ENCODE measurements at places on chromosomes 2 and 18.
A peak's percentile ranks its signal among the peaks of the same experiment; 100 is the strongest.

GRCh38 chr2:26846334-26847306 is 1.3 kb upstream of the DPYSL5 start:
- DNase-seq: peak; percentile 85

- no peak for DNase-seq
Observed at GRCh38 chr18:61856678-61857077, 36.1 kb downstream of the RNF152 start.

DNA sequence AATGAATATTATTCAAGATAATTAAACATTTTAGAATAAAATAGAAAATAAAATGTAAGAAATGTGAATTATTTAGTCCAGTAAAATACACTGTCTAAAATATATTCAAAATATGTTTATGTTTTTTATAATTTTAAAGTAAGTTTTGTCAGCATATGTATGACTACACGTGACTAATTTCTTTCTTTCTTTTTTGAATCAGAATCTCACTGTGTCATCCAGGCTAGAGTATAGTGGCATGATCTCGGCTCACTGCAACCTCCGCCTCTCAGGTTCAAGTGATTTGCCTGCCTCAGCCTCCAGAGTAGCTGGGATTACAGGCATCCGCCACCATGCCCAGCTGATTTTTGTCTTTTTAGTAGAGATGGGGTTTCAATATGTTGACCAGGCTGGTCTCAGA is 19.1 kb upstream of the INO80D start:
- no peak for DNase-seq

DNA sequence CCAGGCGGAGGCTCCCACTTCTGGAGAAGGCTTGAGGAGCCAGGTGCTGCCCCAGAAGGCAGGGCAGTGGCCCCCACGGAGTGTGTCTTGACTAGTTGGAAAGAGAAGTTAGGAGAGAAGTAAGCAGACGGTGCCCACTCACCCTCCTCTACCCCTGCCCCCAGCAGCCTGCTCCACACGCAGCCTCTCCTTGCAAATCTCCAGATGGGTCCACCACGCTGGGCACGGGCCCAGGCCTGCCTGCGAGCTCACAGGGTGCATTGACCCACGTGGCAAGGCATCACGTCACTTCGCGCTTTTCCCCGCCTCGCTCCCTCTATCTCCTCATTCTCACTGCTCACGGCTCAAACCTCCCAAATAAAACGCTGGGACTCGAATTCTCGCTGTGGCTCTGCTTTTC is 71.8 kb upstream of the RAB12 start:
- DNase-seq: no peak

- peak; percentile 76 for DNase-seq
Observed at GRCh38 chr2:106107509-106108131, 86.5 kb downstream of the UXS1 start.

- no peak for DNase-seq
Observed at GRCh38 chr2:46439582-46439981, 39.8 kb upstream of the TMEM247 start.

GRCh38 chr2:53202063-53202462 is 565.5 kb upstream of the CHAC2 start:
- no peak for DNase-seq

- DNase-seq: no peak
Observed at GRCh38 chr2:220181165-220181564, 553.7 kb downstream of the SLC4A3 start.

GRCh38 chr2:190970873-190971506 is 43.0 kb downstream of the STAT1 start:
- no peak for DNase-seq

DNA sequence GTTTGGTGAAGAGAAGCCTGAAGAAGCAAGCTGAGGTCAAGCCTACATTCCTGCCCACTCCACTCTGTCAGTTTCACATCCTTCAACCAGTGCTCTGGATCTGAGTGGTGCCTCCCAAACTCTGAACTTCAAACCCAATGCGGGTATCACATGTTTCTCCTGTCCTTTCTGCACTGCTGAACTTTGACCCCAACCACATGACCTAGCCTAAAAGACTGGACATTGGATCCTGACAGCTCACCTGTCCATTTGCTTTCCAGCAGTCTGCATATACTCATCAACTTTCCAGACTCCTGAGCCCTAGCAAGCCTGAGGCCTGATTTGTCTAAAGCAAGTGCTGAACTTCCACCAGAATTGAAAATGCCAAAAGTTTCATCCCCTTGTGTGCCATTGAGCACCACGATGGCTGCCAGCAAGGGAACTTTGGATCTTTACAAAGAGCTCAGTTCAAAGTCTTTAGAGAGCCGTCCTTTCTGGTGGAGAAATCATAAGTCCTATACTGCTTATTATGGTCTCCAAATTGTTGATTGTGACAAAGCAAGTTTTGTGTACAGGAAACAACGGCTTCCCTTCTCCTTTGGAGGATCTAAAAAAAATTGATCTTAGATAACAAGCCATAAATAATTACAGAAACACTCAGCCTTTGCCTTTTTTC is 37.6 kb upstream of the ITGA6 start:
- DNase-seq: no peak

DNA sequence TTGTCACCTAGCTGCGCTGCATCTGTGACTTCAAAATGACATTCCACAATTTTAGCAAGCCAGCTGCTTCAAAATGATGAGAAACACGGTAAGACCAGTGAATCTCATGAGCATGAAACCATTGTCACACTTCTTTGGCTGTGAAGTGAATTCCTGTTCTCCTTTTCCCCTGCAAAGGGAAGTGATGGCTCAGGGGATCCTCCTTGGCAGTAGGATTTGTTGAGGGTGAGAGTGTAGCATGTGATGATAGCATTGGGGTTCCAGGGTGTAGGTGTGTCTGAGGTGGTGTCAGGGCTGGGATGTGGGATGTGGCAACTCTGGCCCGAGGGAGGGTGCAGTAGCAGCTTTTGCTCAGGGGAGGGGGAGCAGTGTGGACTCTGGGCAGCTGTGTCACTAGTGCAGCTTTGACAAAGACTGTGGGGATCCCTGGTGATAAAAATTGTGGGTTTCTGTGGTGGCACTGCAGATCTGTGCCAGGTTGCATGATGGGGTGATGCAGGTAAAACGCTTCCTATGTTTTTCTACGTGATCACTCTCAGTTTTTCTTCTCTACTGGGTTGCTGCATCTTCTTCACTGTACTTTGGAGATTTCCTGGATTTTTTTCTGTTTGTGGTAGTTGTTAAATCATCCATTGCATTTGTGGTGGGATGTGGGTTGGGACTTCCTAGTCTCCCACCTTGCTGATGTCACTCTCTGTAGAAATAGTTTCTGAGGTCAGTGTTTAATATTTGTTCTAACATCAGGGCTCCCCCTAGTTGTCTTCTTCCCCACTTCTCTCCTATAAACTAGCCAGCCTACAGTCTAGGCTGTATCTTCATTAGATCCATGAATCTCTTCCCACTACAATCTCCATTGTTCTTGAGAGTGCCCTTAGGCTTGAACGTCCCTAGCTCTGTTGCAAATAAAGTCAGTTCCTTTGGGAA is 107.0 kb downstream of the ACTR3 start:
- DNase-seq: no peak

GRCh38 chr2:96254571-96254970 is 11.2 kb downstream of the TMEM127 start:
- DNase-seq: no peak

DNA sequence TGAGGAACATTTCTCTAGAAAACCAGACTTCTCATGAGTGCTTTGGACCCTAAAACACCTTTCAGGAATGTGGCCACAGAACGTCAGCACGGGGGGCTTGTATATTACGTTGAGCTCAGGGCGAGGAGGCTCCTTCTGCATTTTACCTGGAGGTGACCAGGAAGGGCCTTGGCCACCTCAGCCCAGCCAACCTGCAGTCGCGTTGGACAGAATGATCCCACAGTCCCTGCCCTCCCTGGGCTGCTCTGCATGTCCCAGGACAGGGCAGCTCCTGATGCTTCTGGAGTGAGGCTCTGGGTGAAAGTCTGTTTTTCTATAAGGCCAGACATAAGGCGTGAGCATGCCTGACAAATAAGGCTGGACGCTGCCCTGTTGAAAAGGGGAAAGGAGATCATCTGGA is 121.9 kb downstream of the NDUFA10 start:
- no peak for DNase-seq

DNA sequence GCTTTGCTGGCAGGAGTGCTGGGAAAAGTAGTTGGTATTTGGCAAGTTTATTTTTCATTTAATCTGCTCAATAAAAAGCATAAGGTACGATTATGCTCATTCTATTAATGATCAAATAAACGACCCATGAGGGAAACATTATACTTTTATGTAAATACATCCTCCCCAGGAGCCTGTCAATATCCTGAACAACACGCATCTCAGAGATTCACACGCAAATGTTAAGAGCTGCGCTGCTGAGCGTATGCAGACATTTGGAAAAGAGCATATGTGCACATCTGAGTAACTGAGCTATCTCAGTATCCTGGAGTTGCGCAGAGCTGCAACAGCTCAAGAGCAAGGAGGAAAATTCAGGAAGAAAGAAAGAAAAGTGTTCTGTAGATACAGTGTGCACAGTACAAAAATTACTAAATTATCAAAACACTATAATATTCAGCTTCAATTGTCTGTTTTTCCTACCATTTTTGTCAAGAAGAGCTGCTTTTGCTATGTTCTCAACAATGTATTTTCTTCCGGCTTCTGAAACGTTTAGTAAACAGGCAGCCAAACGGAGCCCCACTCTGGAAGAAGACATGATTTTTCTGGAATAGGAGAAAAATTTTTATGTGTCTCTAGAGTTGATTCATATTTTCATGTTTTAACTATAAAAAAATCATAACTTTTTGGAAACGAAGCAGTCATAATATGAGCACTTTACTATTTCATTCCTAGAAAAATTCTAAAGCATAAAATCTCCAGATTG is 2.4 kb downstream of the FTCDNL1 start:
- no peak for DNase-seq

- DNase-seq: peak; percentile 64
Observed at GRCh38 chr2:32553829-32554432, 73.9 kb upstream of the TTC27 start.

DNA sequence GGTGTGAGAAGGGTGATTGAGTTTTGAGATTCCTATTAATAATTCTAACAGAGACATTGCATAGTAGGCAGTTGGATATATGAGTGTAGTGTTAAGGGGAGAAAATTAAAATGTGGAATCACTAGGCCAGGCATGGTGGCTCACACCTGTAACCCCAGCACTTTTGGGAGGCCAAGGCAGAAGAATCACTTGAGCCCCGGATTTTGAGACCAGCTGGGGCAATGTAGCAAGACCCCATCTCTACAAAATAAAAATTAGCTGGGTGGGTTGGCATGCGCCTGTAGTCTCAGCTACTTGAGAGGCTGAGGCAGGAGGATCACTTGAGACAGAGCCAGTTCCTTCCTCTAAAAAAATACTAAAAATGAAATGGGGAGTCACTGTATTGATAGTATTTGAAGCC is 150.6 kb downstream of the MCFD2 start:
- DNase-seq: no peak

DNA sequence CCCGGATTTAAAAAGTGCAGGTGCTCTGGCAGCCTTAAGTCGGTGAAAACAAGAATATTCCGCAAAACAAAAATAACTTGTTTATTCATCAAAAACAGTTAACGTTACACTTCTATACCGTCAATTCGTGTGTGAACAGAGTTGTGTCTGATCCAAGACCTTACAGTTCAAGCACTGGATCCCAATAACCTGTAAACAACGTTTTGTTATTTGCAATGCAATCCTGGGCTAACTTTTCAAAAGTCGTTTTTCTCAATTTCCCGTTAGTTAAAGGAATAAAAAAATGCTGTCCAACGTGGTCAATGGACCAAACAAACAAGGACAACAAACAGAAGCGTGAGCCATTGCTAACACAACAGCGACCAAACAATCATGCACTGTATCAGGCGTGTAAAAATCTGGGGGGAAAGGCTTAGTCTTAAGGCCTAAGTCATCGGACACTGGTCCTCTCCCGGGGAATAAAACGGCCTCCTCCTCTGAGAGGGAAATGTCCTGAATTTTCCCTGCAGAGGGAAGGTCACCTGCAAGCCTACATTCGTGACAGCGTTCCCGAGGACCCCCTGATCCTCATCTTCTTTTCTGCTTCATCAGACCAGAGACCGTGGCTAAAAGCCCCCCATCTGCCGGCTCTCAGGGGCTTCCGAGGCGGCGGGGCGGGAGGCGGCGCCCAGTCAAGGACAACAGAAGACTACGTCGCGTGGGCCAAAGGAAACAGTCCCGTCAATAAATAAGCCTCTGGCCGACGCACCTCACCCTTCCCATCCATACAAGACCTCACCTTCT is 490 bp downstream of the NDUFS1 start:
- DNase-seq: no peak

DNA sequence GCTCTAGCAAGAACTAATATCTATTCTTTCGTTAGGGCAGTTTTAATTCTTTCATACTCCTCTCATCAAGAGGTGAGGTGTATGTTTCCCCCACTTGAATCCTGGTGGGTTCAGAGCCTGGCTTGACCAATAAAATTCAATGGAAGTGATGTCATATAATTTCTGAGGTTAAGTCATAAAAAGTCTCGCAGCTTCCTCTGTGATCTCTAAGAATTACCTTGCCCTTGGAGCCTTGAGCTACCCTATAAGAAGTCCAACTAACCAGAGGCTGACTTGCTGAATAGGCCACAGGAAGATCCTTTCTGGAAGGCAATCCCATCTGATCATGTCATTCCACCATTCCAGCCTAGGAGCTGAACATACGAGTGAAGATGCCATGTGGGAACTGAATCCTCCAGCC is 26.1 kb upstream of the INO80D start:
- no peak for DNase-seq

DNA sequence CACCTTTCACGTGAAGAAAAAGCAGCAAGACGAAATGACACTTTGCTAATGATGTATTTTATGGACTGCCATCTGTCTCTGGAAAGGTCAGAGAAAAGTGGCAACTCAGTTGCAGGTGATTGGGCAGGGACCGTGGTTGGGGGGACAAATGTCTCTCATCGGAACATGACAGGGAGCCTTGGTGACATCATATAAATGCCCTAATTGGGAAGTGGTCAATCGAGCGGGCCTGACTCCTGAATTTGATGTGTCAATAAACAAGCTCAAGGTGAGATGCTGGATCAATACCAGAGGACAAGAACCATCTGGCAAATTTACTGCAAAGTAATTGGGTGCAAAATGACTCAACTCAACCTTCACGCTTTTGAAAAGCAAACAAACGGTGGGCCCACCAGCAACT is 151.9 kb upstream of the SKOR2 start:
- DNase-seq: no peak

GRCh38 chr2:165833156-165833555 is 39.1 kb upstream of the GALNT3 start:
- no peak for DNase-seq

DNA sequence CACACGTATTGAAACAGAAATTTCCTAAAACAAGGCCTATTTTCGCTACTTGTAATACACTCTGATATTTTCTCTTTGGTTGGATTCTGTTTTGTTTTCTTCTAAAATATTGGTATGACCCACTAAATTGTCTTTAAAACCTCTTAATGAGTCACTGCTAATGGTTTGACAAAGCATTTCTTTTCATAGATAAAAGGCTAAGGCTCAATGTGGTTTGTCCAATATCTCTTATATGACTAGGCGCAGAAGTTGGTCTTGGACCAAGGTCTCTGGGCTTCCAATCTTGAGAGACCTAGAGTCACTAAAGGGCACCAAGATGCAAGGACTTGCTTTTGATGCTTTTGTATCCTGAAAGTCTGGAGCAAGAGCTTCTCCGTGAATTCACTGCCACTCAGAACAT is 498.2 kb upstream of the TCF4 start:
- no peak for DNase-seq

- DNase-seq: no peak
Observed at GRCh38 chr2:160294339-160294803, 94.3 kb upstream of the ITGB6 start.

GRCh38 chr2:241146286-241146685 is 3.0 kb downstream of the PASK start:
- no peak for DNase-seq

- no peak for DNase-seq
Observed at GRCh38 chr18:27049969-27050368, 135.1 kb downstream of the CHST9 start.
